ENCODE measurements at places on chromosomes 5 and 9.

DNA sequence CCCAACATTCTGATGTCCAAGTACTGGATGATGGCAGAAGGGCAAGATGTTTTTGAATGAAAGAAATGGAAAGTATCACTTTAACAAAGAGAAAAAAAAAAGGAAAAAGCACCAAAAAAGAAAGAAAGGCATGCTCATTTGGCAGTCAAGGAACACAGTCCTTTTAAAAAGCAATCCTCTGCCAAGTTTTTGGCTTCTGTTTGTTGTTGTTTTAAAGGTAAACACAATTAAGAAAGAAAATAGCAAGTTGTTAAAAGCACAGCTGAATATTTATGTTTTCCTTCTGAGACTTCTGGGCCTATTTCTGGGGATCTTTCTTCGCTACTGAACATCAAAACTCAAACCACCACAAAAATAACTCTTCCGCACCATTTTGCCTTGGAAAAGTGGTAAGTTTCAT is 162.1 kb downstream of the TRPM3 start:
- DNase-seq: no peak

- DNase-seq: no peak
Observed at GRCh38 chr5:83556190-83556589, 84.6 kb downstream of the VCAN start.

DNA sequence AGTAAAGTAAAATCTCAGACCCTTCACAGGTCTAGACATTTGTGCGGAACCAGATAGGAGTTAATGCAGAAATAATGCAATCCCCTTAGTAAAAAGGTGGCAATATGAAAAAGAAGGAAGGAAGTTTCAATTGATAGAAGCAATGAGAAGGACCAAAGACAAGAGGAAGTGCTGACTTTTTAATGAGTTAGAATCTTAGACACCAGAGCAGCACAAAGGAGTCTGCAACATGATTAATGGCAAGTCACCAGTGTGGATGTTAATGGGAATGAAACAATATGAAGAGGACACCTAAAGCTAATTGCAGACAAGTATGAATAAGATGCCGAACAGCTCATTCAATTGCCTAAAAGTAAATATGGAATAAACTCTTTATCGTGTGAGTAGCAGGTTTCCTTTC is 50.9 kb downstream of the MEGF9 start:
- no peak for DNase-seq

- no peak for DNase-seq
Observed at GRCh38 chr9:89387197-89387849, 69.0 kb downstream of the SECISBP2 start.

DNA sequence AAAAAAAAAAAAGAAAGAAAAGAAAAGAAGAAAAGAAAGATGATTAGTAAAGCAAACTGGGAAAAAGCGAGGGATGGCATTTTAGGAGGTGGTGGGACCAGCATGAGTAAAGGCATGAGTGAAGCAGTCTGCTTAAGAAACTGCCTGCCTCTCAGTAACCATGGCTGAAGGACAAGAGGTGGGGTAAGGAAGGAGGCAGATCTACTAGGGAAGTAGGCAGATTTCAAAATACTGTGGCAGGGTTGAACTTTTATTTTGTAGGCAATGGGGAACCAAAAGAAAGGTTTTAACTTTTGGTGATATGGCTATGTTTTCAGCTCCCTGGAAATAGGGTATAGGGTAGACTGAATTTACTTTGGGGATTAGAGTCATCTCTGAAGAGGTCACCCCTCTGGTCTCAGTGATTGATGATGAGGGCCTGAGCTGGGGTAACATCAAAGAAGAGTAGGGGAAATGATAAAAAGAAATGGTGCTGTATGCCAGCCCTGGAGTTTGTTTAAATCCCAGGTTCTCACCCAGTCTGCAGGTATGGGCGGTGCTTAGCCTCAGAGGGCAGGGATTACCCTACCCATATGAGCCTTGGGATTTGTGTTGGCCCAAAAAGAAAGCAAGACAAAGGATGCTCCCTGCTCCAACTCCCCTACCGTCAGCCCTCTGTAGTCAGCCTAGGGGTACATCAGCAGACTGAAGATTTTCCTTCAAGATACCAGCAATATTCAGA is 316.2 kb downstream of the CWC27 start:
- DNase-seq: no peak

- no peak for DNase-seq
Observed at GRCh38 chr9:127172066-127172707, 49.8 kb upstream of the ANGPTL2 start.

GRCh38 chr5:176550275-176550831 is 1.2 kb downstream of the CDHR2 start:
- DNase-seq: no peak

DNA sequence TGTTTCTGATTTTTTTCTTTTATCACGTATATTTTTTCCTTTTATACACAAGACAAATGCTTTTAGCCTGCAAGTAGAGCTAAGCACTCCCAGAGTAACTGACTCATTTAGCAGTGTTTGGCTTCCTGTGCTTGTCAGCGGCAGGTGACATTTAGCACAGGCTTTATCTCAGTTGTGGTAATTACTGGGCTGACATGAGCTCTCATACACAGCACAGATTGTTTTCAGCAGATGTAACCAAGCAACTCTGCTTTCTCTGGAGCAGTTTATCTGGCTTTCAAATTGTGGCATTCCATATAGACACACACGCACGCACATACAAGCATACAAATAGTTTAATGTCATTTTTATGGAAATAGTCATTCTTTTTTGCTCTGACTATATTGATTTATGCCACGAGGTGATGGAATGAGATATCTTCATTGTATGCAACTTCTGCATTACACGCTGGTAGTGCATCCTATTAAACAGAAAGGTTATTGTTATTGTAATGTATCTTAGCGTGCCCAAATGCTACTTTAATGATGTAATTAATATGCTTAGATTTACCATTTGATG is 379.0 kb upstream of the GRAMD2B start:
- DNase-seq: no peak

DNA sequence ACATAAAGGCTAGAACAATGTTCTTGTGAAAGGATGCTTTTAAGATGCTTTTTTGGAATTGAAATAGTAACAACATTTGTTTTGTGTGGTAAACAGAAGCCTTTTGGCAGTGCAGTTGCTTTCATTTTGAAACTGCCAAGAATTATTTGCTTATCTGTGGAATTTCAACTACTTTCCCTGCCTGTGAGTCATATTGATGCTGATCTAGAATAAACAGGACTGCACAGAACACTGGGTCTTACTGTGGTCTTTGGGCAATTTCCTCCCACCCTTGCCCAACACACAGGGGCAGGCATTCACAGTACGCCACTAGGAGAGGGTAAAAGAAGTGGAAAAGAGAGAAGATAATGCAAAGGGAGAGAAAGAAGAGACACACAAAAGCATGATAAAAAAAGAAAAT is 483.7 kb downstream of the ELAVL2 start:
- no peak for DNase-seq

DNA sequence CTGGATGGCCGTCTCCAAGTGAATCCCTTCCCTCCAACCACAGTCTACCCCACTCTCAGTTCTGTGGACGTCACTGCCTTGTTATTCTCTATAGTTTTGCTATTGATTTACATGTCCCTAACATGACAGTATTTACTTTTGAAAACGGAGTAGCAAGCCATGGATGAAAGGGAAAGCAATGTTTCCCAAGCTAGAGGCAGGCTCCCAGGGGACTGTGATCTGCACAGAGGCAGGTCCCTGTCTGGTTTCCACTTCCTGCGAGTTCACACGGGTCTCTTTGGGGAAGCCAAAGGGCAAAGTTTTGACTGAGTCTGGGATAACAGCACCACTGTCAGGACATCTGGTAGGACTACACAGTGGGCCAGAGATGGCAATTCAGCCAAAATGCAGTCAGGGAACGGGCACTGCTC is 12.7 kb downstream of the C9orf153 start:
- DNase-seq: peak; percentile 1

DNA sequence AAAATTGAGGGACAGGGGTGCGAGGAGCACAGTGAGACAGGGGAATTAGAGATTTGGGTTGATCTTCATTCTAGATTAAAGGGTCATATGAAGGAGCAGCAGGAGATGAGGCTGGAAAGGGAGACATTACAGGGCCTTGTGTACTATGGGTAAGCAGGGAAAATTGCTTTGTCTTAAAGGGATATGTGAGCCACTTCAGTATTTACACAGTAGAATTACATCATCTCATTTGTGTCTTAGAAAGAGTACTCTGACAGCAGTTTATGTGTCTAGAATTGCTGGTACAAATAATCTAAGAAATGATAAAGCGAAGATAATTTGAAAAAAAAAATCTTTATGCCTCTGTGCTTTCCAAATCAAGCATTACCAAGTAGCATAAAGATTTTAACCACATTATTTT is 287.0 kb upstream of the ARRDC3 start:
- DNase-seq: no peak

DNA sequence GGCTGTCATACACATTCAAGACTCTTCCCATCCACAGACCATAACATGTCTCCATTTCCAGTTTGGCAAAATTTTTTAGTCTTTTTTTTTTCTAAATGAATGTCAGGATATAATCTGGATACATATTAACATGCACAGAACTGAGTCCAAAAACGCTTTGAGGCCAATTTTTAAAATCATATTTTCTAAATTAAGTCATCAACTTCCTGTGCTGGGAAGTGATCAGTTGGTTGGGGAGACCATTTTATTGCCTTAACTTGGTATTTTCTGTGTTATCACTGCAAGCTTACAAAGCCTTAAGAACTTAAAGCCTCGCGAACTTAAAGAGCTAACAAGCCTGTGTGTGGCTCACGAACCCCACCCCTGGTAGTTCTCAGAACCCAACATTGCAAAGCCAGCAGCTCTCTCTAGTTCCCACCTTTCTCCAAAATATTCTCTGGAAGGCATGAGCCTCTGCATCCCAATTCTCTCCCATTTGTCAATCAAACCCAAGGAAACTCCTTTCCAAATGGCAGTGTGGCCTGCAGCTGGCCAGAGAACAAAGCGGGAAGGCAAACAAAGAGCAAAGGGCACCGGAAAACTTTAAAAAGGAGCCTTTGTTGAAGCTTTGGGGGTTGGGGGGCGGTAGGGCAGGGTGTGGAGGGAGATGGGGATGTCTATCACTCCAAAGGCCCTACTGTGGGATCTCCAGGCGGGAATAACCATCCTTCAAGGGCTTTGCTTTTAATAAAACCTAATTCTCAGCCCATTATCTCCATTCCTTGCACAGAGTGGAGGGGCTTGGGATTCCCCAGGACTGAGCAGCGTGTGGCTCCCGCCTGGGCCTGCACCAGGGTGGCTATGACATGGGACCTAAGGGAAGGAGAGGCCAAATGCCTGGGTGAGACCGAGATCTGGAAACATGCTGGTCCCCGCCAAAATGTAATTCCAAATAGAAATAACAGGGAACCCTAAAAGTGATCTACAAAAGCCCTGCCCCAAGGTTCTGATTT is 65.0 kb downstream of the ROR2 start:
- DNase-seq: peak; percentile 27

- DNase-seq: no peak
Observed at GRCh38 chr5:72076621-72077300, 30.5 kb upstream of the MAP1B start.

GRCh38 chr5:14144586-14145434 is 1.7 kb downstream of the TRIO start:
- no peak for DNase-seq

DNA sequence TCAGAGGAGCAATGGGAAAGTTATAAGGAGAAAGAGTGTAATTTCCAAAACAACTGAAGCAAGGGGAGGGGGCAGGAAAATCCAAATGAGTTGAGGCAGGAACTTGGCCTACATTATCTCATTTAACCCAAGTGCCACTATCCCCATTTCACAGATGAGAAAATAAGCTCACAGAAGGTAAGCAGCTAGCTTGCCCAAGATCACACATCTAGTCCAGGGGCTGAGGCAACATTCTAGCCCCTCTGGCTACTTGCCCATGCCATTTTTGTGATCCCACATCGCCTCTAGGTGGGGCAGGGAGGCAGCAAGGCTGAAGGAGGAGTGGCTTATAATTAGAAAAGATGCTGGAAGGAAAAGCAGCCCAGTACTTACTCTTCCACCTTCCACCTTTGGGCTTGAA is 2.6 kb upstream of the PSIP1 start:
- DNase-seq: no peak

DNA sequence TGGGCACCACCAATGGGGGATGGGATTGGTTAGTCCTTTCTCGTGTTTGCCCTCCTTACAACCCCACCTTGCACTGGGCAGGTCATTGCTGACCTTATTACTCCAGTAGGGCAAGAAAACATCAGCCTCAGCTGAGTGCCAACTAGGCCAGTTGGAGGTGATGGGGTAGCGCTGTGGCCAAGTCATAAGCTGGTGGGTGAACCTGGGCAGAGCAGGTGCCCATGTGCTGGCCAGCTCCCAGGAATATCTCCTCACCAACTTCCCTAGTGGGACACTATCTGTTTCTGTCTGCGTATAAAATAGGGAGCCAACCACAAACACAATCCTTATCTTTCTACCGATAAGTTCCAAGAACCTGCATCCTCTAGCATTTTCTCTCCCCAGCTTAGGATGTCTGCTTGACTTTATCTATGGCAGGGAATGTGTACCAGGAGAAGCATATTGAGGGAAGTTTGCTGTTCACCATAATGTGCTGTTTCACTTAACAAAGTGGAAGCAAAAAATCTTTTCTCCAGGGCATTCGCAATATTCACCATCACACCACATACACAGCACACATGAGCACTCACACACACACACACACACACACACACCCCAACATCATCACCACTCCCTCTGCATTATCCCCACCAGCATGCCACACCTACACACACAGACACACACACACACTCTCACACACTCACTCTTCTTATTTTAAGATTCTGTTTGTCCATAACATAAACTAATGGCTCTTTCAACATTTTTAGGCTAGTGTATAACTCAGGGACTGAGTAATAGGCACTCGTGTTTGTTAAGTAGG is 390.0 kb downstream of the ENC1 start:
- no peak for DNase-seq

DNA sequence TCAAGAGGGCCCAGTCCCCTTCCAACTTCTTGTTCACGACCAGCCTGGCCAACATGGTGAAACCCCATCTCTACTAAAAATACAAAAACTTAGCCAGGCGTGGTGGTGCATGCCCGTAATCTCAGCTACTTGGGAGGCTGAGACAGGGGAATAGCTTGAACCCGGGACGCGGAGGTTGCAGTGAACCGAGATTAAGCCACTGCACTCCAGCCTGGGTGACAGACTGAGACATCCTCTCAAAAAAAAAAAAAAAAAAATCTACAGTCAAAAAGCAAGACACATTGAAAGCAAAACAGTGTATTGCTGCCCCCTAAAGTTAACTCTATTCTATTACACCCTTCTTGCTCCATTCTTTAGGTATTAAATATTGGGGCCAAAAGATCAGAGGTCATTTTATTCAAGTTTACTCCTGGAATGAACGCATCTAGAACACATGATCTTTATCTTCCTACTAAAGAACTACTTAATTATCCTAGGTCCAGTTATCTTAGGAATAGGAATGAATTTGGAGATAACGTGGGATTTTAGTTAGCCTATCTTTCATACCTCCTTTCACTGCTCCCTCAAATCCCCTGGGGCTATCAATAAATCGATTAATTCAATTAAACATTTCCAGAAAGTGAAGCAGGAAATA is 2.4 kb downstream of the ATG12 start:
- no peak for DNase-seq

Measured in iPS DF 6.9 (cell line).